Activated T-helper 1 cell treated with anti-CD3 and anti-CD28 coated beads, Interleukin-2, amount 50 U/mL, for 16 hours (primary cell): ENCODE measurements at places on chromosomes 2 and 18.

DNA sequence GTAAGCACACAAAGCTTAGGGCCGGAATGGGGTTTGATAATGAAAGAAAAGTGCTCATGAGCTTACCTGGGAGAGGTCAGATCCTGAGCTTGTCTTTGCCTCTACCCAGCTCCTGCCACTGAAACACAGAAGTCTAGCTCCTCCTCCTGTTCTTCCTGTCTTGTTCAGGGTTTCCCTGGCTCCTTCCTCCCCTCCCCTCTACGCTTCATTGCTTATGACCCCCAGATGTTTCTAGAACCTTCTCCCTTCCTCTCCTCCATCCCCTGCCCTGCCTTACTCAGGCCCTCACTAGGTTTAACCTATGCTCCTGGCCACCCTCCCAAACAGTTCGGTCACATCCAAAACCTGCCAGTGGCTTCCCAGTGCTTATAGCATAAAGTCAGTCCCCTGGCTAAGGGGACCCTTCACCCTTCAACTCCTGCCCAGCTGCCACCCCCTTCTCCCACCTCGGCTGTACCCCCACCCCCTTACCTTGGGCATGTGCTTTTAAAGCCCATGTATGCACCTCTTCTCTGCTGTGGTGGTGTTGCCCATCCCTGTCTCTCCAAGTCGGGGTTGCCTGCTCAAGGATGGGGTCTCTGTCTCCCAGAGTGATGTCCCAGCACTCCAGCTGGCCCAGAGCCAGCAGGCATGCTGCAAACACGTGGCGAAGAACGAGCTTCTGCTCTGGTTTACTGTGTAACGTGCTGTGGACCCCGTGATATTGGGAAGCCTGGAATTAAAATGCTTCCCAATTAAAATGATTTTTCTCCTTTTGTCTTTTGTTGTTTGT, 233.6 kb downstream of the TPGS2 start:
- no peak for DNase-seq

DNA sequence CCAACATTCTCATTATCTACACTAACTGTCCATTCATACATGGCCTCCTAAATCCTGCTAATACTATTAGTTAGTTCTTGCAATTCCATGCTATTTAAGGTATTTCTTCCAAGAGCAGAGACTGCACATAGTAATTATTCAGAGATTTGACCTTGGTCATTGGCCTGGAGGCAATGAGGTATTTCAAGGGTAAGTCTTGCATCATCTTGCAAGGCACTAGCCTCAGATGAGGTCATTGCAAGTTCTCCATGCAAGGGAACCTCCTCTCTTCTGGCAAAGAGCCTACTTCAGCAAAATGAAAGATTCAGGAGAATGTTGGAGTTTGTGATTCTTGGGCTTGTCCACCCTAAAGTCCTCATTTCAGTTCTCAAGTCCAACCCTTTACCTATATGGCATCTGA, 48.5 kb upstream of the IKZF2 start:
- no peak for DNase-seq

GRCh38 chr2:41313082-41313481, 734.7 kb upstream of the PKDCC start:
- DNase-seq, result no peak

- DNase-seq, result no peak
Measured at GRCh38 chr2:198203336-198204069, 399.1 kb downstream of the PLCL1 start.

DNA sequence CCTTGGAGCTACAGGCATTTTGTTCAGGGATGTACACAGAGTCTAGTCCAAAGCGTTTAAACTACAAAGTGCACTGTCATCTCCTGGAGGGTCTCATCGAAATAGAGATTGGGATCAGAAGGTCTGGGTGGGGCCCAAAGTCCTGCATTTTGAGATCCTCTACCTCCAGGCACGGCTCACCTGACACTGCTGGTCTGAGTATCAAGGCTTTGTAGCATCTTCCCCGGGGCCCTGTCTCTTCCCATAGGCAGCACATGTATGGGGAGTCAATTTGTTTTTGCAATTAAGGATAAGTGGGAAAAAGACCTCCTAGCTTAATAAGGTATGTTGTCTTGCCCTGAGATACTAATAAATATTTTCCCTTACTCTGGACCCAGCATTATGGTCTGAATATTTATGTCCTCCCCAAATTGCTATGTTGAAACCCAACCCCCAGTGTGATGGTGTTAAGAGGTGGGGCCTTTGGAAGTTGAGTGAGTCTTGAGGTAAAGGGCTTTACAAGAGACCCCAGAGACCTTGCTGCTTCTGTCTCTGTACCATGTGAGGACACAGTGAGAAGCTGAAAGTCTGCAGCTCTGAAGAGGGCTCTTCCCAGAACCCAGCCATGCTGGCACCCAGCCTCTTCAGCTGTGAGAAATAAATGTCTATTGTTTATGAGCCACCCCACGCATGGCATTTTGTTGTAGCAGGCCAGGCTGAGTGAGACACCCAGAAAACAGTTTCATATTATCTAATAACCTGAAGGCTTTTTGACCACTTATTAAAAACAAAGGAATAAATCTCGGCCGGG, 258.7 kb upstream of the HS6ST1 start:
- DNase-seq, result no peak

DNA sequence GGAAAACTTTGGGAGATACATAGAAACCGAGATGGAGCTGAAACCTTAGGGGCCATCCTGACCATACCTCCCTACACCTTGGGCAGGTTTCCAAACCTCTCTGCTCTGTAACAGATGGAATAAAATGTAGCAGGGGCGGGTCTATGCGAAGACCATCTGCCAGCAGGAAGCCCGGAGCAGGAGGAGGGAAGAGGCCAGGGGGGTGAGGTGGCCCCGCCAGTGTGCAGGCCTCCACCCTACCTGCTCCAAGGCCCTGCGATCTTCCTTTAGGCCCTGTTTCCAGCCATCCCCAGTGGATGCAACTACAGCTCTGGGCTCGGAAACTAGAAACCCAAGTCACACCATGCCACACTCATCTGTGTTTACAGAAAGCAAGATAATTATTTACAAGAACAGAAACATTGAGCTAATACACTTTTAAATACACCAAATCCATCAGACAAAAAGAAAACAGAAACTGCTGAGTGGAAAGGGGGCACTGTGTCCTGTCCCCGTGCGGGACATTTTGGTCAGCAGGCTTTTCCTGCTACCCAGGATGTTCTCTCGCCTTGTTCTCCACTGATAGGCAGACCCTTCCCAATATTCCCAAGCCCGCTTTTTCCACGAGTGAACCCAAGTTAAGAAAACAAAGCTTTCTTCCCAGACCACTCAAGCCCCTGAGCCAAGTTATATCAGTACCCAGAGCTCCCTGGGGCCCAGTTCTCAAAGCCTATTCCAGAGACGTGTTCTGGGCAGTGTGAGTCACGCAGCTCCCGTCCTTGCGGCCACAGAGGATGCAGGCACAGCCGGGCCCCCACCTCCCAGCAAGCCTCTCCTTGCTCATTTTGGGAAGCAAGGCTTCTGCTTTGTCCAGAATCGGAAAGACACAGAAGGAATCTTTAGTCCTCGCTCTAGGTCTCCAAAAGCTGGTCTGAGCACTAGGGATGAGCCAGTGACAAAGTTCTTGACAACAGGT, 17.3 kb downstream of the CIB4 start:
- no peak for DNase-seq

GRCh38 chr2:66031236-66031635, 403.7 kb upstream of the MEIS1 start:
- DNase-seq, result no peak

GRCh38 chr2:231720292-231720986, 12.1 kb downstream of the PTMA start:
- no peak for DNase-seq

DNA sequence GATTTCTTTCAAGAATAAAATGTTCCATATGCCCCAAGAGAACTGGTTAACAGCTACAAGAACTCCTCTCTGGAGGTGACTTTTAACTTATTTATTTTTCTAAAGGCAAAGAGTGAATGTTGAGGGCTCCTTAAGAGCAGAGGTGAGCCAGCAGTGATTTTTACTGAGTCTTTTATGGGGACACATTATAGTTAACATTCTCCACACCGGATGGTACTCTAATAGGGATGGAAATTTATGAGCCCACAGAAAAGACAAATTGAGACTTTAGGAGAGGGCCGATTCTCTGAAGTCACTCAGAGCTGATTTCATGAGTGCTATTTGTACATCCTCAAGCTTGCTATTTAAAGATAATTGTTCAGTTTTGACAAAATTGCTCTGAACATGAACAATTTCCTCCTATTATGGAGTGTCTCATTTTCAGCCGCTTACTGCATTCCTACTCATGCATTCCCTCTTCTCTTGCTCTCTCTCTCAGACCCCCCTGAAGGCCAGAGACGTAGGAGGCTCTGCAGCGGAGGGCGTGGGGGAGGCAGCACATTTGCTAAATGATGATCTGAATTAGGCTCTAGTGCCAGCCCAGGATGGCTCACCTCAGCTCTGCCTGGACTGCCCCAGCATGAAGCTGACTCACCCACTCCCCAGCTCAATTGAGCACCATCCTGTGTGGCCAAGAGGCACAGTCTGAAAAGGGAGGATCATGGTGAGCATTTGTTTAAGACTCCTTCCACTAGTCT, 5.9 kb upstream of the RPL37A start:
- no peak for DNase-seq

- DNase-seq, result peak; percentile 9
Measured at GRCh38 chr2:224584111-224584784, 915 bp downstream of the CUL3 start.

DNA sequence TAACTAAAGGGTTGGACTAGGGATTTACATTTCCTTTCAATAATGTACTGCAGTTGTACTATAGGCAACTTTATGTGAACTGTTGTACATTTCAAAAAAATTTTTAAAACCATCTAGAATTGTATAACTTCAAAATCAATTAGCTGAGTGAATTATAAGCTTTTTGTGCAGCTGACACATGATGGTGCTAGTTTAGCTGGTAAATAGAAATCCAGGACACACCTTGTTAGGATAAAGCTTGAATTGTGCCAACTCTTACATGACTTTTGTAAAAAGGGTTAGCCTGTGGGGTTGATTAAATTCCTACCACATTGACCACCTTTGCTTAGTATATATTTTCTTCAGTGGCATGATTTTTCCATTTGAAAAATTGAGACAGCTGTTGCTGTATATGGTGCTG, 104.4 kb downstream of the CPS1 start:
- DNase-seq, result no peak
